ENCODE measurements at places on chromosomes 12 and 14. TPM values are rescaled to one million over a fixed set of nuclear protein-coding genes. Genes with fewer than 3 reads are reported as not detected.

GRCh38 chr14:75835156-75835725 lies 146.6 kb downstream of the TGFB3 start:
- H3K4me1 ChIP-seq = no peaks in the 10 kb centered on the region
- H3K4me3 ChIP-seq = no peak overlapping the region
- no peaks in the 10 kb centered on the region for H3K36me3 ChIP-seq
- no peak overlapping the region for H3K27ac ChIP-seq
- no peaks in the 10 kb centered on the region for H3K27me3 ChIP-seq

DNA sequence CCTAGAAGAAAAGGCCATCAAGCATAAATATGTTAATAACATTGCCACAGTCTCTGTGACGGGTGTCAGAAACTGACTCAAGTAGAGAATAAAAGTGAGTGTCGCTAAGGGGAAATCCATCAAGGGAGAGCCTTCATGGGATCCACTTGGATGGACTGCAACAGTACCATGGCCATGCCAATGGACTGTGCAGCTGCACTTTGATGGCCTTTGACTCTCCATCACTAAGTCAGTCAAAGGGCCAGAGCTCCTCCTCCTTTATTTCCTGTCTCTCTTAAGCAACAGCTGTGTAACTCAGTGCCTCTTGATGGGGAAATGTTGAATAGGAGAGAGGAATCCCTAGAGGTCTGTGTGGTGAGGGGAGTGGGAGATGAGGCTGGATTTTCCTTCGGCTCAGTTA lies 335.2 kb downstream of the BMP4 start:
- no peak for DNase-seq
- H3K36me3 ChIP-seq = no peaks in the 10 kb centered on the region
- no peaks in the 10 kb centered on the region for H3K27me3 ChIP-seq
- H3K4me3 ChIP-seq = no peak overlapping the region
- H3K4me1 ChIP-seq = peaks cover 4% of the 10 kb centered on the region
- H3K27ac ChIP-seq = no peak overlapping the region

DNA sequence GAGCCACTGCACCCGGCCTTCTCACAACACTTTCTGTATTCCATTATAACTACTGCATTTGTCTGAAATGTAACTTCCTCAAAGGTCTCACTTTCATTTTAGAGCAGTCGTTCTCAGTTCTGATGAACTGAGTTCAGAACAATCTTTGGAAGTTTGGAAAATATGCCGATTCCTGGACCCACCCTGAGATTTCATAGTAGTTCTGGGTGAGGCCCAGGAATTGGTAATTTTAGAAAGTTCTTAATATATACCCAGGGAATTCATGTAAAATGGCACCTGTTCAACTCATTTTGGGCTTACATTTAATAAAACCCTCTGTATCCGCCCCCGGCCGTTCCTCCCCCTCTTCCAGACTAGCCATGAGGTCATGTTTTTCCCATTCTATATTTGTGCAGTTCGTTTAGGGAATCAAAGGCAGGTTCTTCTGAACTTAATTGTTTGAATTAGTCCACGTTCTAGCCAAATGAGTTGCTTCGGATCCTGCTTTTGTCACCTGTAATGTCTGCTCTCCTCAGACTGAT lies 5.9 kb downstream of the GSG1 start:
- H3K36me3 ChIP-seq = no peaks in the 10 kb centered on the region
- H3K27me3 ChIP-seq = no peaks in the 10 kb centered on the region

- H3K4me1 ChIP-seq = no peaks in the 10 kb centered on the region
- no peaks in the 10 kb centered on the region for H3K27me3 ChIP-seq
- DNase-seq = no peak
- no peak overlapping the region for H3K27ac ChIP-seq
Measured at GRCh38 chr12:73124480-73124879, 852.3 kb downstream of the TRHDE start.

DNA sequence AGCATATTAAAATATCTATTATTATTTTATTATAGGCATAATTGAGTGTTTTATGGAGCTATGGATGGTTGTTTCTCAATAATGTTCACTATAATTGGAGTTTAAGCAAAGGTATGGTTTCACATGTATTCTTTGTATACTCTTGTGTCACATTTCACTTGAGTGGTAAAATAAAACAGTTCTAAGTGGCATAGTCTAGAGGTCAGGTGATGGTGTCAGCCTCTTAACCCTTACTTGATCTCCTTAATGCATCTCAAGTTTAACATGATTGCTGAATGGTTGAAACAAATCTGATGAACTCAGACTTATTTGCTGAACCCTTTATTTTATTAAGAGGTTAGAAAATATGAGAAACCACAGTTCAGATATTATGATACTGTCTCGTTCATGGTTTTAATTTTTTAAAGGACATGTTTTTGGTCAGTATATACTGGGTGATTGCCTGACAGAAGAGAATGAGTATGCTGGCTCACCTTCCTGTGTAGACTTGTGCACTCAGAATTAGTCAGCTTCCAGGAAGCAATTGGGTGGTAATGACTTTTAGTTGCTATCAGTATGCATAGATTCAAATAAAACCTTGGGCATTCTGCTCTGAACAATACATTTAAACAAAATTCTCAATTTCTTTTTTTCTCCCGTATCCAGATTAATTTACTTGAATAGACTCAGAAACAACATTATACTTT lies 464.6 kb downstream of the PCNX1 start:
- DNase-seq = no peak
- H3K4me1 ChIP-seq = no peaks in the 10 kb centered on the region
- no peaks in the 10 kb centered on the region for H3K27me3 ChIP-seq

DNA sequence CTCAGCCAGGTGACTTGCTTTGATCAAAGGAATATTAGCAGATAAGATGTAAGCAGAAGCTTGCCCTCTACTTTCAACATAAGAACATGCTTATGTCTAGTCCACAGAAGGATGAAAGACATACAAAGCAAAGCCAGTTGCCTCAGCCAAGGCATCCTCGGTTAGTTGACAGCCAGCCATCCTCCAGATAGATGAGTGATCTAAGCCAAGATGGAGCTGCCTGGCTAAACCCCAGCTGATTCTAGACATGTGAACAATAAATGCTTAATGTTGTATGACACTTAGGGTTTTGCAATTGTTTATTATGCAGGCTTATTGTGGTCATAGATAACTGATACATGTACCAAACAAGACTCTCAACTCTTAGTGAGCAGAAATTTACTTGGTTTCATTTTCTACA lies 157.6 kb upstream of the TMTC2 start:
- no peaks in the 10 kb centered on the region for H3K4me1 ChIP-seq
- H3K4me3 ChIP-seq = no peak overlapping the region
- DNase-seq = no peak
- no peaks in the 10 kb centered on the region for H3K36me3 ChIP-seq

DNA sequence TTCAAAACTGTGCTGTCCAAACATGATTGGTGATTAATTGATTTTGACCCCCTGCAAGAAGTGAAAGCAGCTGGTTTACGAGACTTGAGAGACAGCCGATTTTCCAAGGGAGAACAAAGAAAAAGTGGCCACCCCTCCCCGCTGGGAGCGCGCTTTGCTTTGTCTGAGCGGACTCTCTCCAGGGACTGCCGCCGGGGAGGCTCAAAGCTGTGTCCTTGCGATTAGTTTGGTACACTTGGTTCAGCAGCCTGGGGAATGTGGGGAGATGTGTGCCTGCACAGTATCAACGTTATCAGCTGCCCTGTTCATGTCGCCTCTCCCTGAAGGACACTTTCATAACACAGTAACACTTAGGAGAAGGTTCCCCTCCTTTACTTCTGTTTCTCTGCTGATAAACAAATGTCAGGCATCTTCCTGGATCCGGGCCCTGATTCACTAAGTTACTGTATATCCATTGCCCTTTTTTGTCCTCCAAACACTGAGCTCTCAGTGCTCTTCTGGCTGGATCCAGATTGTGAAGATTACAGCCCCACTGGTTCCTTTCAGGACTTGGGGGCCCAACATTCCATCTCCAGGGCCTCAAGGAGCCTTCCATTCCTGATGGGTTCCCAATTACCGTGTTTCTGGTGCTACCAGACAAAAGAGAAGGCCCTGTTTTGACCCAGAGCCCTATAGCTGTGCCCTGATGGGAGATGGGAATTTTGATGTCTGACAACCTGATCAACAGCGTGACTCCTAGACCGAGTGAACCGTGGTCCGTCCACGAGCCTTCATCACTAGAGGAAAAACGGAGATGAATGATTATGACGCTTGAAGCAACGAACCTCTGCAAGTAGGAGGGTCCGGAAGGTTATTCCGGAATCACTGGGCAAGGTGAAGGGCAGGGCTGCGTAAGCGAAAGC lies 31.7 kb upstream of the TUBA1C start:
- H3K4me1 ChIP-seq = peaks cover 28% of the 10 kb centered on the region
- no peaks in the 10 kb centered on the region for H3K36me3 ChIP-seq
- H3K27me3 ChIP-seq = no peaks in the 10 kb centered on the region
- DNase-seq = peak; percentile 92

Gene SLC38A6
- total RNA-seq = 11.2 TPM

Gene KRT77
- total RNA-seq = not detected

Gene SLC6A15
- total RNA-seq = 15.1 TPM

Gene KRT71
- total RNA-seq = not detected

Gene TAS2R20
- total RNA-seq = 6.4 TPM

Gene IL22
- not detected for total RNA-seq

Gene KRT73
- not detected for total RNA-seq

Gene EFS
- 74.3 TPM for total RNA-seq

Gene ERP27
- total RNA-seq = not detected

Gene RPL36AL
- total RNA-seq = 130 TPM

Gene PLA2G1B
- total RNA-seq = not detected

Gene TMEM30B
- total RNA-seq = 0.07 TPM
